ENCODE measurements at places on chromosomes 5 and 9.
A peak's percentile ranks its signal among the peaks of the same experiment; 100 is the strongest.

DNA sequence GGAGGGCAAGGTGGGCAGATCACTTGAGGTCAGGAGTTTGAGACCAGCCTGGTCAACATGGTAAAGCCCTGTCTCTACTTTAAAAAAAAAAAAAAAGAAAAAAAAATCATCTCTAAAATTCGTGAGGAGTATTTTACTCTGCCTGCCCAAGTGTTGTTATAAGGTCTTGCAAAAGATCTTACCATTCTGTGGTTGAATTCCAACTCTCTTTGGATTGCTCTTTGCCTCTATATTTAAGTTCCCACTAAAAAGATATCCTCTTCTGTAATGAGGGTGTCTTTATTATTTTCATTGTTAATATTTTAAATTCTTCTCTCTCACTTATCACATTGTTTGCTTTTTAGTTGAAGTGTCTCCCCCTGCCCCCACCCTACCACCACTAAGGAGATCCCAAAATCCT is 33.4 kb downstream of the CREBRF start:
- DNase-seq = no peak

GRCh38 chr9:37382982-37383357 is 39.5 kb upstream of the GRHPR start:
- DNase-seq = no peak

DNA sequence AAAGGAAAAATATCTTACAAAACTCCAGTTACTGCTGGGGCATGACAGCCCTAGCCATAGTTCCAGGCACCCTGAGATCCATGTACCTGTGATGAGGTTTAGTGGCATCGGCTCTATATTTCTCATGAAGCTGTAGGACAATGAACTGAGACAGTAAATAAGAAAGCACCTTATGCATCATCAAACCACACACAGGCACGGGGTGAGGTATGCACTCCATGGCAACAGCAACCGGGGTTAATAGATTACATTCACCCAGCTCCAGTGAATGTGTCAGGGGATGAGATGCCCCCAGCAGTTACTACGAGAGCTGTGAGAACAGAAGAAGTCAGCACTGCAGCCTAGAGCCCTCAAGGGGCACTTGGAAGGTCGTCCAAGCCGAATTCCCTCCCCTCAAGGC is 162.0 kb upstream of the S1PR3 start:
- DNase-seq = no peak

DNA sequence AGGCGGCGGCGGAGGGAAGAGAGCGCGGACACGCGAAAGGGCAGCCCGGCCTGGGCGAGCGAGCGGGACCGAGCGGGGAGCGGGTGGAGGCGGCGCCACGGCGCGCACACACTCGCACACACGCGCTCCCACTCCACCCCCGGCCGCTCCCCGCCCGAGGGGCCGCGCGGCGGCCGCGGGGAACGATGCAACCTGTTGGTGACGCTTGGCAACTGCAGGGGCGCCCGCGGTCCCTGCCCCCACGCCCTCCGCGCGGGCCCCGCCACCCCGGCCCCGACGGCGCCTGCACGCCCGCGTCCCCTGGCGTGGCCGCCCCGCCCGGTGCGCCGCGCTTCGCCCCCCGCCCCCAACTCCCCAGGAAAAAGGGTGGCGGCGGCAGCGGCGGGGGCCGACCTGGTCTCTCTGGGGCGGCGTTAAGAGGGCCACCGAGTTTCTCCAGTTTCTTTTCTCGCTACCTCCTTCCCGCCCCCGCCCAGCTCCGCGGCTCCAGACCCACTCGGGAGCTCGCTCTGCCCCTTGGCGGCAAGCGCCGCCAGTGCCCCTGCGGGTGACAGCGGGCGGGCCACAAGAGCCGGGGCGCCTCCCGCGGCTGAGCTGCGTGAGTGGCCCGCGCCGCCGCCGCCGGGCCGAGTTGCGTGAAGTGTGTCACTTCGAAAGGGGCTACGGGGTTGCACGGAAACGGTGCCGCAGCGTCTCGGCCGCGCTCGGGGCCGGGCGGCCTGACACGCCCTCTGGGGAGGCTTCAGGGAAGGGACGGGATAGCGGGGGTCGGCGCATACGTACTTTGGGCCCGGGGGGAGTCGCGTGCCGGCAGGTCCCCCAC is at the start of gene NR3C1:
Gene NR3C1 (minus strand): TSS at position 94 of the 823 bp plus-strand sequence. CDS start 2,847 bp downstream, outside the sequence.
- peak; percentile 96 for DNase-seq

DNA sequence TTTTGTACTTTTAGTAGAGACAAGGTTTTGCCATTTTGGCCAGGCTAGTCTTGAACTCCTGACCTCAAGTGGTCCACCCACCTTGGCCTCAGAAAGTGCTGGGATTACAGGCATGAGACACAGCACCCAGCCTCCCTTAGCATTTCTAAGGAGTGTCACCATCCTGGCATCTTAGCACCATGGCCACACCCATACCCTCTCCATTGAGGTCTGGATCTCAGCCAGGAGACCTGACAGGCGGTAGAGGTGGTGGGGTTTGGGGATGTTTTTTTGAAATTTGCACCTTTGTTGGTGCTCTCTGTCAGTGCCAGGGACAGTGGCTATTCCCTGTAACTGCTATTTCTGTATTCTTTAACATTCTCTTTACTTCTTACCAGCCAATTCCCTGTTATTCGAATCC is 72.5 kb downstream of the TRIM36 start:
- DNase-seq = no peak
